ENCODE measurements at places on chromosomes 6 and 20. TPM values are rescaled to one million over a fixed set of nuclear protein-coding genes. Genes with fewer than 3 reads are reported as not detected.

Gene CLIC5
- 0.03 TPM for polyA plus RNA-seq

Gene MOG
- not detected for polyA plus RNA-seq

Gene NRN1
- 8.5 TPM for polyA plus RNA-seq

Gene BPIFB1
- not detected for polyA plus RNA-seq

Gene SLC44A4
- polyA plus RNA-seq, result 0.26 TPM

Gene AURKA
- polyA plus RNA-seq, result 27.6 TPM

Gene ZBP1
- polyA plus RNA-seq, result not detected

Gene NKAIN2
- not detected for polyA plus RNA-seq

DNA sequence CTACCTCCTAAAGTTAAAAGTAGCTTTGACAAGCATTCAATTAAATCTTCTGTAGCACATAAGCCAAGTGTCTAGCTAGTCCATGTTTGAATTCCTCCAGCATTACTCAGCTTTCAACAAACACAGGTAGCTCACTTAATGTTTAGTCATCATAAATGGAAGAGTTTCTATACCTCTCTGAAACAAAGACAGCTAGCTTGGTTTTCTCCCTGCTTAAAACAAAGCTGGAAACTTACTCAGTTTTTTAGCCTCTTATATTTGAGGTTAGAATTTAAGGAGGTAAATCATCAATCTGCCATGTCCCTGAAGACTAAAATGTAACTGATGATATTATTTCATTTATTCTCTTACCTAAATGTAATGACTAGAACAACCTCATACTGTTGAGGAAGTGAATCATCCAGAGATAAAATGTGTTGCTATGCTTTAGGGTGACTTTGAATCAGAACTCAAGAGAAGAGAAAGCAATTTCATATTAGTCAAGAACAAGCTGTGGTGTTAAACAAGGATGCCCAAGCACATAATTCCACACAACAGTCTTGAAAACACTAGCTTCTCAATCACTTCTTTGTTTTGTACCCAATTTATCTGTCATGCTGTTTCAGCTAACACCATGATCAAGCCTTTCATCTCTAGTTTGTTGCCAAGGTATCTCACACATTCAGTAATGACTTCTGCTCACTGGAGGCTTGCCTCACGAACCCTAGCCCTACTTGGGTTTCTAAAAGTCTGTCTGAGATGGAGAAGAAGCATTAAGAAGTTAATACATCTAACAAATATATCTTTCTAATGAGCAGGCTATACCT is 251.9 kb downstream of the EPM2A start:
- H3K36me3 ChIP-seq, result no peaks in the 10 kb centered on the region
- H3K4me1 ChIP-seq, result no peaks in the 10 kb centered on the region
- no peak overlapping the region for H3K27ac ChIP-seq
- no peaks in the 10 kb centered on the region for H3K27me3 ChIP-seq

- DNase-seq, result no peak
- peak overlapping the region; percentile 96 for H3K27ac ChIP-seq
- H3K4me3 ChIP-seq, result no peak overlapping the region
- H3K4me1 ChIP-seq, result peaks cover 8% of the 10 kb centered on the region
- no peaks in the 10 kb centered on the region for H3K36me3 ChIP-seq
Measured at GRCh38 chr20:51749674-51750036, 18.5 kb downstream of the ATP9A start.

DNA sequence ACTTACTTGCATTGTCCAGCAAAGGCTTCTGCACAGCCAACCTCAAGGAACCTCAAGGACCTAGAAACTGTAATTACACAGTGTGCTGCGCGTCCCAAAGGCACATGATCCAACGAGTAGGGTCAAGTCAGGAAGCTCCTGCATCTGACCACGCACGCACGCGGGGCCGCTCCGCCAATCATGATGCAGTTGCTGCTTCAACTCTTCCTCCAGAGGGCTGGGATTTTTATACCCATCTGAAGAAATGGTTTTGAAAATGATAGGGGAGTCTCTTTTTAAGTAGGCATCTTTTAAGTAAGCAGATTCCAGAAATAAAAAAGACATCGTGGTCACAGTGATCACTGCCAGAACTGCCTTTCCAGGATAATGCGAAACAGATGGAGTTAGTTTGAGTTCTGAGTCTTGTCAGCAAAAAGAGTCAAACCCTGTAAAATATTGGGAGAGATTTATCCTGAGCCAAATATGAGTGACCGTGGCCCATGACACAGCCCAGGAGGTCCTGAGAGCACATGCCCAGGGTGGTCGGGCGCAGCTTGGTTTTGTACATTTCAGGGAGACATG is 34.0 kb downstream of the KIF25 start:
- peaks cover 29% of the 10 kb centered on the region for H3K4me1 ChIP-seq
- DNase-seq, result no peak
- no peaks in the 10 kb centered on the region for H3K27me3 ChIP-seq
- H3K27ac ChIP-seq, result peak overlapping the region; percentile 58

GRCh38 chr6:70119218-70119835 is 183.6 kb downstream of the COL9A1 start:
- H3K36me3 ChIP-seq, result no peaks in the 10 kb centered on the region
- no peak for DNase-seq
- no peak overlapping the region for H3K4me3 ChIP-seq
- H3K27me3 ChIP-seq, result no peaks in the 10 kb centered on the region
- no peak overlapping the region for H3K27ac ChIP-seq

DNA sequence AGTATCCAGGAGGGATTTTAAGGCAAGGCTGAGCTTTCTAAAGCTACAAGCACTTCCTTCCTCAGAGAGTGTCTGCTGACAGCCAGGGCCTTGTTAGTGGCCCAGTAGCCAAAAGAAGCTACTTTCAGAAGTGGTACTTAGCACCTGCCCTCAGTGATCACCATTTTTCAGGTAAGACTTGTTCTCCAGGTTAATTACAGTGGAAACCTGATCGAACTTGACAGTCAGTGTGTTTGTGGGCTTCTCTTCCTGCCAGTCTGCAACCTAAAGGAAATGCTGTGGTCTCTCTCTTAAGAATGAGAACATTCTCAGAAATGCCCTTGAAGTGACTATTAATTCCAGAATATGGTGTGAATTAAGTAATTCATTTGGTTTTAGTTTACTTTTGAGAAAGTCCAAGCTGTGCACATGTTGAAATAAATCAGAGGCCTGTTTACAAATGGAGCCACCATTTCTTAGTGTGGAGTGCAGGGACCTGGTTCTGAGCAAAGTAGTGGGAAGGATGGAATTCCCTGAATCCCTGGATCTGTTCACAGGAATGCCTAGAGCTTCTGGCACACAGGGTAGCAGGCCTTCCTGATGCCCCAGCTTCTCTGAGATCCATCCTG is 185.3 kb upstream of the AGPAT4 start:
- no peaks in the 10 kb centered on the region for H3K4me1 ChIP-seq
- no peak overlapping the region for H3K27ac ChIP-seq
- no peak for DNase-seq
- no peak overlapping the region for H3K4me3 ChIP-seq
- no peaks in the 10 kb centered on the region for H3K36me3 ChIP-seq

- H3K36me3 ChIP-seq, result no peaks in the 10 kb centered on the region
- H3K27me3 ChIP-seq, result no peaks in the 10 kb centered on the region
- no peak overlapping the region for H3K4me3 ChIP-seq
- H3K27ac ChIP-seq, result peak overlapping the region; percentile 80
Measured at GRCh38 chr6:134351615-134352474, 33.9 kb upstream of the SGK1 start.

DNA sequence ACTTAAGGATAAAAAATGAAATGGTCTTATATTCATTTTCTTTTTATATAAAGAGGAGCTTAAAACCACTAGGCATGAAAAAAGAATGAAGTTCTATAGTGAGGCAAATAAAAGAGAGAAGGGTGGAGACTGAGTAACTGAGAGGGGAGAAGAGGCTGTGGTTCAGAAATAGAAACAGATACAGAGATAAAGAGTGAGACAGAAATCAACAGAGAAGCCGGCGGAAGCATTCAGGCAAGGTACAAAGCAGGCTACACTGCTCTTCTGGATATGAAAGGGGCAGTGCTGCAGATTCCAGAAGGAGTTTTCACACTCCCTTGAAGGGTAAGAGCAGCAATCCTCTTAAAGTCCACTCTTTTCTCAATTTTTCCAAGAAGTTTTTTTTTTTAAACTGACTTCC is 29.9 kb downstream of the NFATC2 start:
- no peak for DNase-seq
- H3K27ac ChIP-seq, result peak overlapping the region; percentile 12
- H3K36me3 ChIP-seq, result no peaks in the 10 kb centered on the region
- no peaks in the 10 kb centered on the region for H3K4me1 ChIP-seq
- no peak overlapping the region for H3K4me3 ChIP-seq
- no peaks in the 10 kb centered on the region for H3K27me3 ChIP-seq

GRCh38 chr6:110554966-110555460 is 78.6 kb upstream of the SLC22A16 start:
- H3K27ac ChIP-seq, result no peak overlapping the region
- no peak for DNase-seq
- H3K4me1 ChIP-seq, result no peaks in the 10 kb centered on the region
- no peaks in the 10 kb centered on the region for H3K27me3 ChIP-seq
- no peaks in the 10 kb centered on the region for H3K36me3 ChIP-seq

DNA sequence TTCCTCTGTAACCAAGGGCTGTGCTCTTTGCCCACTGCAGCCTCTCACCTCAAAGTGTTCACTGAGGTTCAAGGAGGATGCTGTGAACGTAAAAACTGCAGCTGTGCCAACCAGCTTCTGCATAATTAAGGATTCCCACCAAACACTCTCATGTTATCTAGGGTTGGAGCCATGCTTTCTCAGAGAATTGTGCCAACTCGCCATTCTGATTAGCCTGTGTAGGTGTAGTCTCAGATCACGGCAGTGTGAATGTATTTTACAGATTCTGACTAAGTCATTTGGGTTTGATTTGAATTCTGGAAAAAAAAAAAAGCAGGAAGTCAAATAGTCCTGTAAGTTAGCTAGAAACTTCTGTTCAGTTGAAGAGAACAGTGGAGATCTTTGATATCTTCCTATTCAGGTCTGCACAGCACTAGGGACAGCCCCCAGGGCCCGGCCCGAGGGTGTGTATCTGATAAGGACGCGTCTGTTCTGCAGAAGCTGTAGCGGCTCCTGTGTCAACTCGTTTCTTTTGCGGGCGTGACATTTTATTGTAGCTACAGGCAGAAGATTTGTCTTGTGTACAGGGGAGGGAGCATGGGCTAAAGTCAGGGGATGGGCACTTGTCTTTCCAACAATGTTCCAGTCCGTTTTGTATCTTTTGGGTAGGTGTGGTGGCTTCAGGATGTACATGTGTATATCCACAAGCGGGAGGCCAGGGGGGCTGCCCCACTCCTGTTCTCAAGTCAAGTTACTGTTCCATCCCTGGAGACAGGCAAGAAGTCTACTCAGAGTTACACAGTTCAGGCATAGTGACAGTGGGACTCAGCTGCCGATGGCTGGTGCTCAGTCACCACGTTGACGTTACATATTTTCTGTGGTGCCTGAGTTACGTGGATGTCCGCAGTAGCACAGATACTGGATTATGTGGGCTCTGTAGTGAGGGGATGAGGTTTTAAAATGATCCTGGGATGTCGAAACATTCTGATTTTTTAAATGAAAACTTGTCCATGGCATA is 12.4 kb downstream of the IRF4 start:
- H3K36me3 ChIP-seq, result no peaks in the 10 kb centered on the region
- H3K27ac ChIP-seq, result no peak overlapping the region
- no peak overlapping the region for H3K4me3 ChIP-seq

GRCh38 chr6:162532283-162533008 is 195.1 kb downstream of the PRKN start:
- H3K4me1 ChIP-seq, result no peaks in the 10 kb centered on the region
- no peaks in the 10 kb centered on the region for H3K27me3 ChIP-seq
- no peaks in the 10 kb centered on the region for H3K36me3 ChIP-seq
- no peak overlapping the region for H3K4me3 ChIP-seq

- H3K36me3 ChIP-seq, result no peaks in the 10 kb centered on the region
- H3K4me1 ChIP-seq, result no peaks in the 10 kb centered on the region
- no peak overlapping the region for H3K27ac ChIP-seq
- DNase-seq, result no peak
- H3K27me3 ChIP-seq, result no peaks in the 10 kb centered on the region
Measured at GRCh38 chr6:90820436-90820835, 233.6 kb upstream of the MAP3K7 start.

DNA sequence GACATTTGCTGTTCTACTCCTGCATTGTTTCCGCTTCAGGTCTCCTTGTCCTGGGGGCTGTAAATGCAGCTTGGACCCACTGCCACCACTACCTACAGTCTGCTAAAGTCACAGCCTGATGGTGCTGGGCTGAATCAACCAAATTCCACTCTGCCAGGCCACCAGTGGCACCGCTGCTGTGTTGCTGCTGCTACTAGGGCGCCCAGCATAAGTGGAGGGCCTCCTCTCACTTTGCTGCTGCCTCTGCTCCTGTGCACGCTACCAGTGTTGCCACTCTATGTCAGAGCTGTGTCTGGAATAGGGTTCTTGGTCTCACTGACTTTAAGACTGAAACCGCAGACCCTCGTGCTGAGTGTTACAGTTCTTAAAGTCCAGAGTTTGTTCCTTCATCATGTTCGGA is 1.4 kb upstream of the SSR1 start:
- DNase-seq, result no peak
- H3K27me3 ChIP-seq, result no peaks in the 10 kb centered on the region
- H3K27ac ChIP-seq, result no peak overlapping the region
- peaks cover 4% of the 10 kb centered on the region for H3K36me3 ChIP-seq
- peaks cover 9% of the 10 kb centered on the region for H3K4me1 ChIP-seq
- no peak overlapping the region for H3K4me3 ChIP-seq

- no peaks in the 10 kb centered on the region for H3K4me1 ChIP-seq
- H3K27ac ChIP-seq, result no peak overlapping the region
- no peak for DNase-seq
- no peak overlapping the region for H3K4me3 ChIP-seq
Measured at GRCh38 chr6:137820952-137821351, 46.1 kb upstream of the TNFAIP3 start.

GRCh38 chr6:57138026-57138425 is 34.1 kb upstream of the BAG2 start:
- H3K36me3 ChIP-seq, result peaks cover 37% of the 10 kb centered on the region
- no peaks in the 10 kb centered on the region for H3K4me1 ChIP-seq
- H3K4me3 ChIP-seq, result no peak overlapping the region
- H3K27me3 ChIP-seq, result no peaks in the 10 kb centered on the region

- no peaks in the 10 kb centered on the region for H3K4me1 ChIP-seq
- H3K4me3 ChIP-seq, result no peak overlapping the region
- H3K27me3 ChIP-seq, result no peaks in the 10 kb centered on the region
- DNase-seq, result peak; percentile 70
- H3K36me3 ChIP-seq, result no peaks in the 10 kb centered on the region
- H3K27ac ChIP-seq, result no peak overlapping the region
Measured at GRCh38 chr20:36315545-36316351, 9.6 kb downstream of the DLGAP4 start.

Measured in SK-N-SH (cell line).